ENCODE measurements at places on chromosomes 2 and 18.

- DNase-seq: no peak
Observed at GRCh38 chr2:164671664-164672396, 50.5 kb upstream of the GRB14 start.

GRCh38 chr2:71486881-71487640 lies 33.7 kb downstream of the DYSF start:
- DNase-seq: no peak

GRCh38 chr2:25380586-25381375 lies 39.1 kb upstream of the DNMT3A start:
- no peak for DNase-seq

- DNase-seq: no peak
Observed at GRCh38 chr2:188819792-188820191, 154.4 kb upstream of the COL3A1 start.

- DNase-seq: no peak
Observed at GRCh38 chr18:28399781-28400362, 222.9 kb upstream of the CDH2 start.

- DNase-seq: no peak
Observed at GRCh38 chr2:9472511-9472910, 1.8 kb upstream of the IAH1 start.

DNA sequence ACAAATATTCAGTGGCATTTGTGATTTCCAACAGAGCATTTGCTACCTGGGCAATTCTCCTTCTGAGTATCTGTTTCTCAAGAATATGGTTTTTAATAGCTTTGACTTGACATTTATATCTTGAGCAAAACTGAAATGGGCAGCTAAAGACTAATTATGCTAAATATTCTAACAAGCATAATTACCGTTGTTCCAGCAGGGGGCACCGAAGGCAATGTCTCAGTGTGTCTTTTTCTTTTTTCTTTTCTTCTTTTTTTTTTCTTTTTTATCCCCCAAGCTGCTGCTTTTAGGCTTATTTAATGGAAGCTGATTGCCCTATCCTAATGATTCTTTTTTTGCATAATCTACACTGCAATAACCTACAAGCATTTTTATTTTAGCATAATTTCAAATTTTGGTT lies 138.9 kb upstream of the NABP1 start:
- DNase-seq: peak; percentile 45

DNA sequence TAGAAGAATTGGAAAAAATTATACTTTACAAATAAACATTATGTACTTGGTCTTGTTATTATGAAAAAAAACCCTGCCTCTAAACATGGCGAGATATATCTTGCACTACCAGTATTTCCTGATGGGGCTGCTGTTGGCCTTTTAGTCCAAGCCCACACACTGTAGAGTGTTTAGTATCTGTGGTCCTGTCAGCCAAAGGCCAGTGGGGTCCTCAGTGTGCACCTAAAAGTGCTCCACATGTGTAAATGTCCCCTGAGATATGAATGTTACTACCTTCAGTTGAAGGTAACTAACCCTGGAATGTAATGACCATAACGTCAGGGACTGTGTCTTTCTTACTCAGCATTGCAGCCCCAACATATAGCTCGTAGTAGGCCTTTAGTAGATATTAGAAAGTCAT lies 71.1 kb upstream of the HK2 start:
- DNase-seq: no peak

GRCh38 chr18:48769006-48769636 lies 181.6 kb downstream of the SMAD7 start:
- no peak for DNase-seq

DNA sequence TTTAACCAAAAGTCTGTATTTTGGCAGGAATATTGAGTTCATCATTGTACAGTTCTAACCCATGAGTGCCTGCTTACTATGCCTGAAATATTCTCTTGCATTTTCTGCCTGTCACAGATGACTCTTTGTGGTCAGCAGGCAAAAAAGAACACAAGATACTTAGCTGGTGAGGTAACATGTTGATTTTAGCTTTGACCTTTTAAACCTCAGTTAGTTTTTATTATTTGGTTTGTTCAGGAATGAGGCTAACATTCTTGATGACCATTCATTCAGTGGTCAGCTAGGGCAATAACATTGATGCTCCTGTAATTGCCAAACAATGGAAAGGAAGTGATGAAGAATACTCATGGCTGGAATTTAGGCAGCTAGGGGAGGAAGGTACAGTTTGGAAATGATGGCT lies 491.2 kb downstream of the PIK3C3 start:
- DNase-seq: no peak

- DNase-seq: no peak
Observed at GRCh38 chr2:213015387-213016165, 135.8 kb downstream of the IKZF2 start.

DNA sequence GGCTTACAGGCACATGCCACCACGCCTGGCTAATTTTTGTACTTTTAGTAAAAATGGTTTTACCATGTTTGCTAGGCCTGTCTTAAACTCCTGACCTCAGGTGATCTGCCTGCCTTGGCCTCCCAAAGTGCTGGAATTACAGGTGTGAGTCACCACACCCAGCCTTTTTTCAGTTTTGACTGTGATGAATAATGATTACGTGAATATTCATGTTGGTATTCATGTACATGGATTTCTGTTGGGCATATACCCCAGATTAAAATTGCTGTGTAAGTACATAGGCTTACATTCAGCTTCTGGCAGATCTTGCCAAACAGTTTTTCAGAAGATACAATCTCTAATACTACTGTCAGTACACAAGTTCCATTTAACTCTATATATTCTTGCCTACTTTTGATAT lies 20.9 kb downstream of the SLC39A10 start:
- DNase-seq: no peak

- DNase-seq: no peak
Observed at GRCh38 chr2:159030674-159031380, 62.4 kb downstream of the TANC1 start.

DNA sequence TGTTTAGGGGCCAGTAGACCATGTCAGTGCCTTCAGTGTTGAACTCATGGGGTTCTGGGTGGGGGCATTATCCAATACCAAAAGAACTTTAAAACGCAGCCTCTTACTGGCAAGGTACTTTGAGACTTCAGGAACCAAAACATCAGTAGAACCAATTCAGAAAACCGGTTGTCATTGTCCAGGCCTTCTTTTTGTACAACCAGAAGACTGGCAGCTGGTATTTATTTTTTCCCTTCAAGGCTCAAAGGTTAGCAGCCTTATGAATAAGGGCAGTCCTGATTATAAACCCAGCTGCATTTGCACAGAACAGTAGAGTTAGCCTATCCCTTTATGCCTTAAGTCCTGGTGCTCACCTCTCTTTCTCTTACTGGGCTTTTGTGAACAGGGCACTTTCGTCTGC lies 113.8 kb upstream of the EML6 start:
- DNase-seq: no peak

DNA sequence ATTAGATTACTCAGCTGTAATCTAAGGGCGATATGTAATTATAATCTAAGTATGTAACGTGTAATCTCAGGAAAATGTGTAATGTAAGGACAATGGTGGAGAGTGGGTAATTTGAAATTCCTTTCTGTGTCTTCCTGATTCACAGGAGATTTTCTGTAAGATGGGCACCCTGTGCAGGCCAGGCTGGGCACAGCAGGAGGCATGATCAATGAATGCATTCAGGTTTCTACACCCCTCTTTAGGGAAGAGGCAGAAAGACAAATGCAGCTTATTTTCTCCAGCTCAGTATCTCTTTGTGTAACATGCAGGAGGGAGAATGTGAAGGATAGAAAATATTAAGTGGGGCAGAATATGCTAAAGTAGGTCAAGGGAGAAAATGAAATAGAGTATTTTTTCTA lies 320.1 kb downstream of the PIK3C3 start:
- DNase-seq: peak; percentile 58

DNA sequence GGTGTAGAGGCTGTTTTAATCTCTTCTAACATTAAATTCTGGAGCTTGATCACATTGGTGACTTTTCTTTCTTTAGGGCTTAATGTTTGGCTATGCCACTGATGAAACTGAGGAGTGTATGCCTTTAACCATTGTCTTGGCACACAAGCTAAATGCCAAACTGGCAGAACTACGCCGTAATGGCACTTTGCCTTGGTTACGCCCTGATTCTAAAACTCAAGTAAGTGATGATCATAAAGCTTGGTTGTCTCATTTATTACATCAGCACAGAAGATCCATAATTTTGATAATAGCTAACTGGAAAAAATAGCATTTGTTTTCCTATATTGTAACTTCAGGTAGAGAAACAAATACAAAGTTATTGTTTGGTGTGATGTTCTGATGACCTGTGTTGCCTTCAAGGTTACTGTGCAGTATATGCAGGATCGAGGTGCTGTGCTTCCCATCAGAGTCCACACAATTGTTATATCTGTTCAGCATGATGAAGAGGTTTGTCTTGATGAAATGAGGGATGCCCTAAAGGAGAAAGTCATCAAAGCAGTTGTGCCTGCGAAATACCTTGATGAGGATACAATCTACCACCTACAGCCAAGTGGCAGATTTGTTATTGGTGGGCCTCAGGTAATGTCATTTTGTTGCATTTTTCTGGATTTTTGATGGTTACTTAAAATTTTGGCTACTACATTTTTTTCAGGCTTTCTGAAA lies 2.9 kb downstream of the MAT2A start:
- no peak for DNase-seq

- no peak for DNase-seq
Observed at GRCh38 chr2:219082332-219082958, 21.7 kb upstream of the IHH start.

DNA sequence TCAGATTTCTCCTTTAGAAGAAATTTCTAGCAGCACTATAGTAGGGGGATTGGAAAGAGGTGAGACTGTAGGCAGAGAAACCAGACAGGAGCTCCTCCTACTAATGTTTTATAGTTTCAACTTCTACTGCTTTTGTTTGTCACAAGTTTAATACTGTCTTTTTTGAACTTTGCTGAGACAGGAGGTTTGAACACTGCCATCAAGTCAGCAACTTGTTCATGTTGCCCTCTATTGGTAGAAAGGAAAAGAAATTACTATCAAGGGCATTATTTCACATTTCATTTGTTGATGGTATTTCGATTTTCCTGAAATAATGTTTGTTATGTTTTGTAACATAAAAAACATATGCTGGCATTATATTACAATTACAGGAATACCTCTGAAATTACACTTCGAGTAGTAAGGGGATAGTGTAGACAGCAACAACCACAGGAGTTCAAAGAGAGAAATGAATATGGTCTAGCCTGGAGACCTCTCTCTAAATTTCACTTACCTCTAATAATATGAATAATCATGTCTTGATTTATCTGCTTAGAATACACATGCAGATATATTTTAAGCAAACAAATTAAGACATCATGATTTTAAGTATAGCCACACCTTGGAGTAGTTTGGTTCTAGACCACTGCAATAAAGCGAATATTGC lies 12.4 kb upstream of the CCDC88A start:
- DNase-seq: peak; percentile 53

DNA sequence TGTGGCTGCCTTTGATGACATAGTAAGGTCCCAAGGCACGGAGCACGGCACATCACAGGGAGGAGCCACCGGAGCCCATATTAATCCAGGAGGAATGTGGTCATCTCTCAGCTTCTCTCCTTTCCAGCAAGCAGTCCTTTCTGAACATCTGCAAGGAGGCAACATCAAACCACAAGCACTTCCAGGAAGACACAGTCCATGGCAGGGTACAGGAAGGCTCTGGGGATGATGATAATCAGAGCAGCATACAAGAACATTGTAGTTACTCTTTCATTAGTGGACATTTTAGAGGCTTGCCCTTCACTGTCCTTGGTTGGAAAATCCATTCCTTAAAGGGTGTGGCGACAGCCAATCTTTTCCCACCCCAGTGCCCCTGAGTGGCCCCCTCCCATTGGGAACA lies 31.1 kb downstream of the YPEL5 start:
- DNase-seq: no peak
